ENCODE measurements at places on chromosomes 5 and 9.

DNA sequence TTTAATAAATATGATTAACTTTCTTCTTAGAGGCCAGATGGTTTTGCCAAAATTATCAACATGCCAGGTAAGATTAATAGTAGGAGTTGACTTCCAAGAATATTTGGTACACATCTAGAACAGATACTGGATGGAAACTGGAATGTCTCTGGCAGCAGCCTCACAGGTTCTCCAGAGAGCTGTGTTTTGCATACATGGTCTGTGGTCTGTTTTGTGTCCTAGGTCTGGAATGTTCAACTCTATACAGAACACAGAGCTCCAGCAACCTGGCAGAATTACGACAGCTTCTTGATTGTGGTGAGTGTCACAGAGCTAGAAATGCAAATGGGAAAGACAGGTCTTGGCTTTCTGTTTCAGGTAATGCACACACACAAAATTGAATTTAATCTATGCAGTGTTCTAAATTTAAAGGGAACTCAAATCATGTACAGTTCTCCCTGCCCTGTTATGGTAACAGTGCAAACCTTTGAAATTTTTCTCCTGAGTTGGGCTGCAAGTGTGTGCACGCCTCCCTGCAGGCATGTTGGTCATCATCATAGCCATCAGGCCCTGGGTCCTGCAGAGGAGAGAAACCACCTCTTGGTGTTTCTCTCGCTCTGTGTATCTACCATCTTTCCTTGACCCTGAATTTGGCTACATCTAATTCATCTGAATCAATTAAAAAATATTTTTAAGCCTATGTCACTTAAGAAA, 58.3 kb downstream of the PIK3R1 start:
- DNase-seq = no peak

DNA sequence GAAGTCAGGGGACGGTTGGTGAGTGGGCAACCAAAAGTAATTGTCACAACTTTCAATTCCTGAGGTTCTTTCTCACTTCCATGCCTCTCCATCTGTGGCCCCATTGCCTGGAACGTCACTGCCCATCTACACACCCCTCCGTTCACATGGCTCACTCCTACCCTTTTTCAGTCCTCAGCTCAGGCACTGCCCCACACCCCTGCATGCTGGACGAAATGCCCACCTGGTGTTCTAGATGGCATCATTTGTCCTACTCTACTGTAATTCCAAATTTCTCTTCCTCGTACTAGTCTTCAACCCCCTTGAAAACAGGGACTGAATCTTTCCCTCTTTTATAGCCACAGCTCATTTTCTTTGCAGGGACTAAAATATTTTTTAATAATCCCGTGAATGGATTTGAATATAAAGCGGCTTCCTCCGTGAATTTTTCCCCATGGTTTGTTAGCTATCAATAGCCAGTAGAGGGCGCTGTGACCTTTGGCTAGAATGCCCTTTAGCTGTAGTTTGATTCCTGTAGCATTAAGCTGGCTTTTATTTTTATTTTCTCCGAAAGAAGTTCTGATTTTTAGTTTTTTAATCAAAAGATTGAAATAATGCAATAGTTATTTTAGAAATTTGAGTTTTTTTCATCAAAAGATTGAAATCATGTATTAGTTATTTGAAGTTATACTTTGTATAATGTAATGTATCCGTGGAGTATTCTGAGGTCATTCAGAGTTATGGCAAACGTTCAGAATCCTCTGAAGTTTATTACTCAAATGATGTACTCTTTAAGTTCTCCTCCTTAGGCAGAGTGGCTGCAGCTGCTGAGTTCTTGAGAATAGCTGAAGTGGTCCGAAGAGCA, 232.1 kb downstream of the SH3GL2 start:
- peak; percentile 10 for DNase-seq

- DNase-seq = no peak
Observed at GRCh38 chr5:134392301-134392700, 19.4 kb downstream of the CDKN2AIPNL start.

- no peak for DNase-seq
Observed at GRCh38 chr9:13083366-13083765, 196.1 kb downstream of the MPDZ start.

- DNase-seq = no peak
Observed at GRCh38 chr5:87302061-87302460, 34.4 kb downstream of the RASA1 start.

- DNase-seq = no peak
Observed at GRCh38 chr9:108676355-108676754, 179.4 kb downstream of the ACTL7B start.

GRCh38 chr5:59473611-59474010, 419.9 kb downstream of the PDE4D start:
- DNase-seq = no peak

DNA sequence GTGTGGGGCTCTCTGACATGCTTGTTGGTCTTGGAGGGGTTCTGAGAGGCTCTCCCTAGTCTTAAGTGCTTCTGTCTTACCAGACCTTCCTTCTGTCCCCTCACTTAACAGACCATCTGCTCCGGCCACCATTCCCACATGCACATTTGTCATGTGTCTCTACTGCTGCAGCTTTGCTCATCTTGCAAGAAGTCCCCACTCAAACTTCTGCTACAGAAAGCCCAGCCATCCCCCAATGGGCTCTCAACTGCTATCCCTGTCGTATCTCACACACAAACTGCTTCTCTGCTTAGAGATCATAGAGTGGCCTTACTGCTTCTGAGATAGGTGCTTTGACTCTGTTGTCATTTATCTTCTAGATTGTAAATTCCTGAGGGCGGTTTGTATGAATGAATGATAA, 69.4 kb downstream of the NUP214 start:
- DNase-seq = no peak

- DNase-seq = no peak
Observed at GRCh38 chr5:149161026-149161687, 19.9 kb downstream of the ABLIM3 start.

DNA sequence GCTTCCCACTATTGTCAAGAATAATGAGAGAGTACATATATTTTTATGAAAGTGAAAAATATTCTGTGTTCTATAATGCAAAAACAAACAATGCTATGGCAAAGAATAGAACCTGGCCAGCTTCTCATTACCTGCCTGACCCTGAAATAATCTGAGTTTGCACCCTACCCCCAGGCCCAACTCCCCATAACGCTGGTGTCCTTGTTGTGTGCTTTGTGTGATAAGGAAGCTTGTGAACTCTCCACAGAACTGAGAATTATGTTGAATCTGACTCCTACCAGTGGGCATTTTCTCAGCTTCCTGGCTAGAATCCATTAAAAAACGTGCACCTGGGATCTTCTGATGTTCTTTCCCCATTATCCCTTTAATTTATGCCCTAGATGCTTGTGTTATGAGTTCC, 178.0 kb upstream of the GNA14 start:
- no peak for DNase-seq

DNA sequence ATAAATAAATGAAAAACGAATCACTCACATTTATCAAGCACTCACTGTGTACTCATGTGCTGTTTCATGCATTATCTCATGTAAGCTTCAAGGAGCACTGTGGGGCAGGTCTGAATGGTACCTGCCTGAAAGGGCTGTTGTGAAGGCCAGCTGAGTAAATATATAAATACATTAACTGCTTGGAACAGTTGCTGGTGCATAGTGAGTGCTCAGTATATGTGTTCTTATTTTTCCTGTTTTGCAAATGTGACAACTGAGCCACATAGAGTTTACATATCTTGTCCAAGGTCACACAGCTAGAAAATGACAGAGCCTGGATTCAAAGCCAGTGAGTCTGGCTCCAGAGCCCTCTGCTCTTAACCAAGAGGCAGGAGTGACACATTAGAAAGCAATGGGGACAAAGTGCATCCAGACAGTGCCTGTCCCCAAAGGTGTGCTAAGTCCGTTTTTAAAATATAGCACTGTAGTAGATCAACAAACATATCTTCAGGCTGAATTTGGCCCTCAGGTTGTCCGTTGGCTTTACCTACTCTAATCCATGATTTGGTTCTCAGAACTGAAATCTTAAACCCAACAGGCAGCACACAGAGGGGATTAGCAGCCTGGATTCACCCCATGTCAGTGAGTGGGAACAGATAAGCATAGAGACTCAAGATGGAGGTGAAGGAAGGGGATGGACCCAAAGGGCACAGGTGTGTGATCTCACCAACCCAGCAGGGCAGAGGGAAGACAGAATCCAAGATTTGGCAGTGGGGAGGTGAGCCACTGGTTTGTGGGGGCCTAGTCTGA, 70.8 kb downstream of the WWC1 start:
- DNase-seq = no peak

- no peak for DNase-seq
Observed at GRCh38 chr5:1235379-1235778, 10.2 kb downstream of the SLC6A18 start.

DNA sequence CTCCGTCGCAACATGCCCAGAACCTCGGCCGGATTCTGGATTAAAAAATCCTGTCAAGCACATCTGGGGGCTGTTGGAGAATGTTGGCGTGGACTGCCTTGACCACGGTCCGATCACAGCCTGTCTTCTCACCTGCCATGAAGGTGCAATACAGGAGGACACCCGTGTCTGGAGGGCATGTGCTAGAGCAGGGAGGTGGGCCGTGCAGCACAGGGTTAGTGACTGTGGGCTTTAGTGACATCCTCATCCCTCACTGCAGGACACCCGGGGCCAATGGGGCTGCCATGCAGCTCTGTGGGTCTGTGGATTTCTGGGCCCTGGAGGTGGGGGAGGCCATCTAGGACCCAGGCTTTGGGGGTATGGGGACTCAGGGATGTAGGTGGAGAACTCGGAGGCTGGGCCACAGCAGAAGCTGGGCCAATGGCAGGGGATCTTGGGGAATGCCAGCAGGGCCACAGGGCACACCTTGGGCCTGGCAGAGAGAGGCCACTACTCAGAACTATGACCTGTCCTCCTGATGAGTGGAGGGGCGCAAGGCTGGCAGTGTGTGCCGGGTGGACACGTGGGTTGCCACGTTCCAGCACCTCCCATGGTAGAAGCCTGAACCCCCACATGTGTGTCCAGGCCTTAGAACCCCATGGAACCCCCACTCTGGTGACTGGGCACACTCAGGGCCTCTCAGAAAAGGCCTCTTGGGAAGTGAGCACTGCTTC, 23.3 kb downstream of the ZDHHC11B start:
- no peak for DNase-seq

- DNase-seq = no peak
Observed at GRCh38 chr5:72921886-72922285, 34.0 kb upstream of the FCHO2 start.

DNA sequence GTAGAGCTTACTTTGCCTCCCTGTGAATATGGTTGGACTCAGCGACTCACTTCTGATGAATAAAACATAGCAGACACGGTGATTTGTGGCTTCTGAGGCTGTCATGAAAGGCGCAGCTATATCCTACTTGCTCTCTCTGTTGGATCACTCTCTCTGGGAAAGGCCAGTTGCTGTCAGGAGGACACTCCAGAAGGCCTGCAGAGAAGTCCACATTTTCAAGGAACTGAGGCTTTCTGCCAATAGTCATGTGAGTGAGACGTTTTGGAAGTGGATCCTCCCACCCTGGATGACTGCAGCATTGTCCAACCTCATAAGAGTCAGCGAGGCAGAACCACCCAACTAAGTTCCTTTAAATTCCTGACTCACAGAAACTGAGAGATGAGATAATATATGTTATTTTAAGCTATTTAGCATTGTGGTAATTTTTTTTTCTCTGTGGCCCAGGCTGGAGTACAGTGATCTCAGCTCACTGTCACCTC, 156.0 kb upstream of the MAST4 start:
- no peak for DNase-seq

- DNase-seq = no peak
Observed at GRCh38 chr5:79077680-79078365, 8.3 kb downstream of the BHMT2 start.

DNA sequence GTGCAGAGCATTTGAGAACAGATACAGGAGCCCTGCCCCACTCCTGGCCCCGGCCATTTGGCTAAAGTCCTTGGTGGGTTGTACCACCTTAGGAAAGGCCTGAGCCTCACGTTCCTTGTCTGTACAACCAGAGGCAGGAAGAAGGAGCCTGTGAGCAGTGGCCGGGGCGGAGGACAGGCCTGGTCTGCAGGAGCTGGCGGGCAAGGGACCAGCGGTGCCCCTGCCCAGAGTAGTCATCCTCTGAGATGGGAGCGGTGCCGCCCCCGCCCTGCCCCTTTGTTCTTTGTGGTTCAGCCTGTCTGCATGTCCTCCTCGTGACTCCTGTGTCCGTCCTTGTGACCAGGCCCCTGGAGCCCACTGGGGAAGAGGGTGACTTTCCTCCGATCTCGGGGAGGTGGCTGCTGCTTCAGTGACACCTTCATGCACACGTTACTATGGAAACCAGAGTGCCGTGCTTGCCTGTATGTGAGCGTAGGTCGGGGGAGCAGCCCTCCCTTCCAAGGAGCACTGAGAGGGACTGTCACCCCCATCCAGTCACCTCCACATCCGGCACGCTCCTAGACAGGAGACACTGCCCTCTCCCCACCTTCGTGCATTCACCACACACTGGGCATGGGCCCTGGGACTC, 42.9 kb downstream of the UNC5A start:
- no peak for DNase-seq

- DNase-seq = no peak
Observed at GRCh38 chr5:179918742-179919486, 11.2 kb upstream of the TBC1D9B start.
